ENCODE measurements at places on chromosomes 4 and X.

DNA sequence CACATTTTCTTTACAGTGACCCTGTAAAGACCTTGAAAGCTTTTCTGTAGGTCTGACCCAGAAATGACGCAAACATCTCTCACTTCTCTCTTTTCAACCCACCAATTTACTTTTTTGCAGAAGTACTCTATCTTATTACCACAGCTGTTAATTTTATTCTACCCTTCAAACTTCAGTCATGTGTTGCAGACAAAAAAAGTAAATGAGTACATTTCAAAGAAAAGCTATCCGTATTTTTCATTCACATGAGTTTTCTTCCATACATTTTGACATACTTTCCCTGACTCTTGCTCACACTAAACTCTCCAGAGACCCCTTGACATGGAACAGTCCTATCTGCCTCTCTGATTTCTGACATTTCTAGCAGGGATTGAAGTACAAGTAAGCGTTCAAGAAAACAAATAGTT is 51.7 kb downstream of the SLC7A11 start:
- no peak for DNase-seq

DNA sequence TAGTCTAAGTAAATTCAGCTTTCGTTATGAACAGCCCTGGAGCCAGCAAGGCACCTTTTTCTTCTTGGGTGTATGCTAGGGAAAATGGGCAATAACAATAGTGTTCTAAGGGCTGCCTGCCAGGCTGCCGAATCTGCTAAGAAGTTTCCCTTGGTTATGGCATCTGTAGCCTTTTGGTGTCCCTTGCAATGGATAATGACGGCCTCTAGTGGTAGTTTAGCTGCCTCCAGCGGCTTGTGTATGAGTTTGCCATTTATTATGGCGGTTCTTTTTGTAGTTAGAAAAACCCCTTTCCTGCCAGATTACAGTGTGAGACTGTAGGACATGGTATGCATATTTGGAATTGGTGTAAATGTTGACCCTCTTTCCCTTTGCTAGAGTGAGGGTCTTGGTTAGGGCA is 78.9 kb upstream of the SPIN4 start:
- DNase-seq: no peak

DNA sequence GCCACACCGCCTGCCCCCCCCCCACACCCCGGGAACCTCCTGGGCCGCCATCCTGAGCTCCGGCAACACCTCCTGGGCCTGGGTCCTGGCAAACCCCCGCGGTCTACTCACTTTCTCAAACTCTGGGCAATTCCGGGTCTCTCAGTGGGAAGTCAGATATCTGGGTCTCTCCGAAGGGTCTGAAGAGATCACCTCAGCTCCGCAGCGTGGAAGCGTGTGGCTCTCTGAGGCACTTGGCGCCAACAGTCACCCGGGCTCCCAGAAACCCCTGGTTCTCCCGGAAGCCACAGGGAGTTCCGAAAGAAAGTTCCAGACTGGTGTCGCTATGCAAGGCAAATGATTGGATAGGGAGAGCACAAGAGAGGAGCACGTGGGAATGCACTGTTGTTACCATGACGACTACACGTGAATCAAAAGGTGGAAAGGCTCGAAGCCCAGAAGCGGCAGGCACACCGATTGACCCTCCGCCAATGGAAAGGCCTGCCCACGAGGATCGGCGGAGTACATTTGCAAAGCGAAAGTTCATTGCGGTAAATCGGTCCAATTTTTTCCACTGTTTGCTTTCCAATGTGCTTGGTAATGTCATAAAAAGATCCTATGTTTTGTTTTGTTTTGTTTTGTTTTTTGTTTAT is at the start of gene PNMA6E:
TSS of gene PNMA6E (minus strand) at position 218 of the 632 bp plus-strand sequence. CDS start 2,501 bp downstream, outside the sequence.
- no peak for DNase-seq

- DNase-seq: no peak
Measured at GRCh38 chr4:76670631-76671030, 227.3 kb downstream of the SOWAHB start.

DNA sequence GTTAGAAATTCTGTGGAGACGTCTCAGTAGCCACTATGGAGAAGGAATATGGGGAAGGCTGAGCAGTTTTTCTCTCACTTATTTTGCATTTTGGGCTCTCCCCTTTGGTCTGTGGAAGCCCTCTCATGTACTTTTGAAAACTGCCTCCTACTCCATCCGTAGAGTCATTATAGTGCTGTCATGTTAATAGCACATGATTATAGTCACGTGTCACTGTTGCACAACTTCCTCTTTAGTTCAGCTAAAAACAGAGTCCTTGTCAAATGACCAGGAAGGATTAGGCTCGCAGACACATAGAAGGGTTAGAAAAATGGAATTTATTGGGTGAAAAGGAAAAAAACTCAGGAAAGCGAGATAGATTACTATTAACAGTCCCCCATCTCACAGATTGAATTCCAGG is 258.2 kb upstream of the CXorf51A start:
- no peak for DNase-seq

- DNase-seq: no peak
Measured at GRCh38 chr4:121272526-121272925, 108.3 kb downstream of the QRFPR start.
